ENCODE measurements at places on chromosomes 16 and 17.

DNA sequence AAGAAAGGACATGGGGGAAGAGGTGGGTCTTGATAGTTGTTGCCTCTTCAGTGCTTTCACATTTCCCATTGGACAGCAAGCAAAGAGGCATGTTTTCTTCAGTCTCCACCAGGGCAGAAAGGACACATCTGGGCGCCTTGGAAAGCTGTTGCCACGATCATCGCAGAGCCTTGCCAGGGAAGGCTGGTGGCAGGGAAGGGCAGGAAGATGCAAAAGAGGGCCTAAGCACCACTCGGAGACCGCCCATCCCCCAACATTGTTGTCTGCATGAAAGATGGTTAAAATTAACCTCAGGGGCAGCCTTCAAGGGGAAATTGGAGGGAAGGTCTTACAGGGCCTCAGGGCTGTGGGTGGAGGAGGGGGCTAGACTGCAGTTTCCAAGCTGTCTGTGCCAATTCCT lies 114.2 kb downstream of the SOX9 start:
- no peak for DNase-seq

DNA sequence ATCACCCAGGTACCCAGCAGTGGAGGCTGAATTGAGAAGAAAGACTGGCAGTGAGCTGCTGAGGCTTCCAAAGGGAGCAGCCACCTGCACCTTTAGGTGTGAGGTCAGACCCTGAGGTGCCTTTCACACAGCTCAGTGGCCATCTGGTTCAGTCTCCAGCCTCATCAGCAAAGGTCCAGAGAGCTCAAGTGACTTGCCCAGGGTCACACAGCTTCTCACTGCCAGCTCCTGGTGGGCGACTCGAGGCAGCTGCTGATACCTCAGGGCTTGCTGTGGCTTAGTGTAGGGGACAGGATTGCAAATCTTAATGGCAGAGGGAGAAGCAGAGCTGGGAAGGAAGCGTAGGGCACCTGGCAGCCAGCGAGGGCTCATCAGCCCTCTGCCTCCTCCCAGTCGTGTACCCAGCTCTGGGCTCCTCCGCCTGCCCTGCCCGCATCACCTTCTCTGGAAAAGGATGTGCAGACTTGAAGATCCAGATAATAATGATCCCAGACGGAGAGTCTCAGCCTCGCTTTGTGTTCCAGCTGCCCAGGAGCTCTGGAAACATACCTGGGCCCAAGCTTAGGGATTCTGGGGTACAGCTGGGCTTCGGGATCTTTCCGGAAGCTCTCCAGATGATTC lies 165.3 kb upstream of the GSE1 start:
- no peak for DNase-seq

DNA sequence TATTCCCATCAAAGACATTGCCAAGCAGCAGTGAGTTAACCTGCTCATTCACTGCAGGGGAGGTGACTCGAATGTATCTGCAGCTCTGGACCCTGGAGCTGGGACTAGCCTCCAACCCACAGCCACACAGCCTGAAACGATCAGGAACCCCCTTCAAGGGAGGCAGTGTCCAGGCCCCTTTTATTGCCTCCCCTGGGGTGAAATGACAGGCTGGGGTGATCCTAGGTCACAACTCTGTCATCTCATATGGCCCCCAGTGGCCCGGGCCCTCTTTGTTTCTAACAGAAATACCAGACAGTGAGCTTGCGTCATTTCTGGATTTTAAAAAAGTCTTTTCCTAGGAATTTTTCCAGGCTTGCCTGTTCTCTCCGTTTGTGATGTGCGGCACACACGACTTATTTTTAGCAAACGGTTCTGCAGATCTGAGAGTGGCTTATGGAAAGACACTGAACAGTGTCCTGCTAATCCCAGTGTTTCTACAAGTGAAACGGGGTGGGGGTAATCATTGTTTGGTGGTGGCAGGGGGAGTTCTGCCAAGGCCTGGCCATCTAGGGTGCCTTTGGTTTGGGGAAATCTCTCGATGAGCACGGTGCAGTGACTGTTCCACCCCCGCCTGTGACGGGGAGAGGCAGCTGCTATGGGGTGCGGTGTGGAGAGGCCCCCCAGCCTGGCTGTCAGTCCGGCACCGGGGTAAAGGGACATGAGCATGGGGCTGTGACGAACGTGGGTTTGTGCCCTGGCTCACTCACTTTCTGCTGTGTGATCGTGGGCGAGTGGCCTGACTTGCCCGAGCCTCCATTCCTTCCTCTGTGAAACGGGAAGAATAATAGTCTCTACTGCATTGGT lies 27.2 kb downstream of the NAGPA start:
- no peak for DNase-seq

DNA sequence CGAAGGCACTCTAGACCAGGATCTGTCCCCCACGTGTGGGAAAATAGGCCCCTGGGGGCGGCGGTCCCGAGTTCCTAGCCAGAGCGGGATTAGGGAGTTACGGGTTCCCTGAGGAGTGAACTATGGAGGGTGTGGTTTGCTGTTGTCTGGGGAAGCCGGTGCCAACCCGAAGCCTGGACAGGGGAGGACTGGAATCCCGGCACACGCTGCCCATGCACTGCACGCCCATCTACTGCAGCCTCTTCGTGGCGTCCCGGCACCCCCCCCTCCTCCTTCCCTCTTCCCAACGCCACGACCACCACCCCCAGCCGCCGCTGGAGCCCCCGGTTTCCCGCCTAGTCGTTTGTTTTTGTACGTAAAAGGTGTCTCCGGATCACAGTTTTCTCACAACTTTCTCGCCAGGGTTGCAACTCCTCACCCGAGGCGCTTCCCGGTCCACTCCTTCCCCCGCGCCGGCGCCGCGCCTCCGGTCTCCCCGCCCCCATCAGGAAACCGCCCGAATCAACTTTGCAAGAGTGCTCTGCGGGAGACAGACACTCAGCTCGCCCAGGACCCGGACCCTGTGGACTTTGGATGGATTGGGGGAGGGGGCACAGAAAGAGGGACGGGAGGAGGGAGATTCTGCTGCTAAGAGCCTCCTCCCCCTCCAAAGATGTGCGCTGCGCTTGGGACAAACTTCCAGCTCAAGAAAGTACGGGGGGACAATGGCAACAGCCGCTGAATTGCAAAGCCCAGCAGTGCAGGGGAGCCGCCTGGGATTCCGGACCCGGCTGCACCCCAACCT lies 1.4 kb upstream of the LHX1 start:
- no peak for DNase-seq

- DNase-seq = no peak
Observed at GRCh38 chr17:39634384-39634871, 2.5 kb upstream of the STARD3 start.

All from activated gamma-delta T cell treated with anti-CD3 and anti-CD28 coated beads, Interleukin-2, amount 50 U/mL, for 16 hours (primary cell).